ENCODE measurements at places on chromosomes 6 and 20.

DNA sequence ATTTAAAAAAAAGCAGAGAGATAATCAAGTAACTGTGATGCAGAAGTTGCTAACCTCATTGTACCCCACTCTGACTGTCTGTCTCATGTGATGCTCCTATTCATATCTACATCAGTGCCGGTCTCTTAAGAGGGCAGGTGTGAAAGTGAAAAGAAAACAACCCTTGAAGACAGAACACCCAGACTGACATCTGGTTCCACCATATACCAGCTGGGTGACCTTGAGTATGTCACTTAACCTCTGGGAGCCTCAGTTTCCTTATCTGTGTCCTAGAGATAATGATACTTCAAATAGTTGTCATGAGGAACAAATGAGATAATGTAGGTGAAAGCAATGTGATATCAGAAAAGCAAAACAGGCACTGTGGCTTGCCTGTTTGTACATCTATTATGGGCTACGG lies 426.8 kb upstream of the SOX4 start:
- peak; percentile 64 for DNase-seq

- DNase-seq: no peak
Observed at GRCh38 chr20:50983321-50983720, 24.7 kb downstream of the MOCS3 start.

- no peak for DNase-seq
Observed at GRCh38 chr6:30685157-30686008, 1.1 kb downstream of the PPP1R18 start.

GRCh38 chr20:31709939-31710338 lies 12.7 kb downstream of the BCL2L1 start:
- peak; percentile 91 for DNase-seq

- DNase-seq: no peak
Observed at GRCh38 chr6:158358450-158359077, 46.3 kb downstream of the TULP4 start.

GRCh38 chr6:53240761-53241160 lies 92.1 kb upstream of the GCM1 start:
- DNase-seq: no peak

GRCh38 chr6:130825772-130826441 lies 1.3 kb upstream of the SMLR1 start:
- no peak for DNase-seq

- DNase-seq: peak; percentile 5
Observed at GRCh38 chr6:70547313-70547712, 19.4 kb upstream of the SDHAF4 start.

GRCh38 chr20:7523288-7523687 lies 417.0 kb downstream of the HAO1 start:
- no peak for DNase-seq
